ENCODE measurements at places on chromosomes 16 and 17.

DNA sequence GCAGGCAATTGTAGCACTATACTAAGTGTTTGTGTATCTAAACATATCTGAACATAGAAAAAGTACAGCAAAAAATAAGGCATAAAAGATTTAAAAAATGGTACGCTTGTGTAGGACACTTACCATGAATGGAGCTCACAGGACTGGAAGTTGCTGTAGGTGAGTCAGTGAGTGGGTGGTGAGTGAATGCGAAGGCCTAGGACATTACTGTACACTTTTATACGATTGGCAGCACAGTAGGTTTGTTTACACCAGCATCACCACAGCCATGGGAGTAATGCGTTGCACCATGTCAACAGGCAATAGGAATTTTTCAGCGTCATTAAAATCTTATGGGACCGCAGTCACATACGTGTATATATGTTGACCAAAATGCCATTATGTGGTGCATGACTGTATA, 45.6 kb downstream of the DNAH9 start:
- no peak for DNase-seq

DNA sequence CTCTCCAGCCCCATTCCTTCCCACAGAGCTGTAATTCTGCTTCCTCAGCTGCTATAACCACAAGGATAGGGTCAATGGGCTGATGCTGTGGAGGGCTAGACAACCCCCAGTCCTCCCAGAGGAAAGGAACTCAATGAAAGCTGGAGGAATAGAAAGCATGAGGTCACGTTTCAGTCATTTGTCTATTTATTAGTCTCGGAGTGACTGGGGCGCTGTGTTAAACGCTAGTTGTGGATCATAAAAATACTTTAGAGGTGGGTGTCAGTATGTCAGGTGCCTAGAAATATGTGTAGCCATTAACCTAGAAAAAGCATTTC, 787 bp upstream of the CCL3L1 start:
- DNase-seq = no peak

GRCh38 chr16:24689128-24689527, 40.3 kb upstream of the TNRC6A start:
- DNase-seq = no peak

DNA sequence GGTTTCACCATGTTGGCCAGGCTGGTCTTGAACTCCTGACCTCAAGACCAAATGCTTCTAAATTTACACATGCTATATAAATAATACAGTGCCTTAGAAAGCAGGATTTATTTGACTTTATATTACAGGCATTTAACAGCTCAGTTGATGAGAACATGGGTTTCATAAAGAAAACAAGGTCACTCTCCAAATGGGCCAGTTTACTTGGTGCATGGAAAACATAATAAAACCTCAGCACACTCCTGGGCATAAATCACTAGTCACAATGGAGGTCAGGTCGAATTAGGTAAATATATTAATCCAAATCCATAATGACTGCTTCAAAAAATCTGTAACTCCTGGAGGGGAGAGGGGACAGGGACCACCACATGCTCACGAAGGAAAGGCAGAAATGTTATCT, 24.5 kb downstream of the APPBP2 start:
- no peak for DNase-seq

DNA sequence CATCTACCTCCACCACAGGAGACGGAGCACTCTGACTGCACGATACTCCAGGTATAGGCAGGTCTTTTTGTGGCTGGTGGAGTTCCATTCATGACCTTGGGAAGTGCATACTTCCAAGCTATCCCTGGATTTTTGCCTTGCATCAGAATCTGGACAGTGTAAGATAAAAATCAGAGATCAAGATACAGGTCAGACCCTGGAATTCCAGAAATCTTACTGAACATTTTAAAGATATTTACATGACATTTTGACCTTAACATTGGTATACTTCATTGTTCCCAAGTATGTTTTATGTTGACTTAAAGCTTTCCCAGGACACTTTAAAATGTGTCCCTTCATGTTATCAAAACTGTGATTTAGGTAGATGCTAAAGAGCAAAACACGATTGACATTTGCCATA, 101.0 kb downstream of the SYCE1L start:
- no peak for DNase-seq

DNA sequence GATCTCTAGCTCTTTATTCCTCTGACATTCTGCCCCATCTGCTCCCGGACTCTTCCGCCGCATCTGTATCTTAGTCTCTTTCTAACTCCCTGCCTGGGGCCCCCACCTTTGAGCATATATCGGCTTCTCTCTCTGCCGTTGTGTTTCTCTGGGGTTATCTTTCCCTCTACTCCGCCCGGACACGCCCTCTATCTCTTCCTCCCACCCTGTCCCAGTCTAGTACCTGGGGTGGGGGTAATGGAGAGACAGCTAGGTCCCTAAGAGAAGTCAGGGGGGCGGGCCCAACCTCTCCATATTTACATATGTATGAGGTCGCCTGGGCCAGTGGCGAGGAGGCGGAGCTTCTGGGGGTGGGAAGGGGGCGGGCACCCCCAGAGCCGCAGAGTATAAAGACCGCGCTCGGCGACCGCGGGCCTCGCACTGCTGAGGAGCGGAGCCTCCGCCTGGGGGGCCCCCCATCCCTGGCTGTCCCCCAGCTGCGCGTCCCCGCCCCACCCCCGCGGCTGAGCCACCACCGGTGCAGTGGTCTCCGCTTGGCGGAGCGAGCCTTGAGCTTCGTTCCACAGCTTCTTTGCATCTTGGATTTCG, at the start of gene ATP1B2:
TSS of gene ATP1B2 (plus strand) at position 418 of the 588 bp plus-strand sequence. CDS start 593 bp downstream, outside the sequence.
- no peak for DNase-seq

DNA sequence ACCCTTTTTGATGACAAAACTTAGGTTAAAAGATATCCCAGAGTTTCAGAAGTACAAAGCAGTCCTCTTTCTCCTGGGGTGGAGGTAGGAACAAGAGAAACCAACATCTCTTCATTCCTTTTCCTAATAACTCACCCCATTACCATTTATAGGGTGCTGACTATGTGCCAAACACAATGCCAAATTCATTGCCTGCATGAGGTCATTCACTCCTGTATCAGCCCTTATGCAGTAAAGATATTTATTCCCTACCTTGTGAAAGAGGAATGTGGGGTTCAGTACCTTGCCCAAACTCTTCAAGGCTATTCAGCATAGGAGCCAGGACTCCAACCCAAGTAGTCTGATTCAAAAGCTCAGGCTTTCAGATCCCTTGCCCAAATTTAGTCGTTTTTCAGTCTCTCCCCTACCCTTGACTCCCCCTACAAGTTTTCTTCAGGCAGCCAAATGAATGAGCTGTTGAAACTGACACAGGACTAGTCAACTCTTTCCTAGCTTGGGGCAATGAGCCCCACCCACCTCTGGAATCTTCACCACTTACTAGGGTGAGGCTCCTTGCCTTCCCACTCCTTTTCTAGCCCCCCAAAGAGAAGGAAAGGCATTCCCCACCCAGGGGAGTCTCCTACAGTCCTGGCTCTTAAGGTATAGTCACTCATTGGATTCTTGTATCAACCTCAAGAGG, 5.9 kb downstream of the KRT14 start:
- no peak for DNase-seq

GRCh38 chr17:36602924-36603384, 1.6 kb downstream of the MRM1 start:
- DNase-seq = no peak

DNA sequence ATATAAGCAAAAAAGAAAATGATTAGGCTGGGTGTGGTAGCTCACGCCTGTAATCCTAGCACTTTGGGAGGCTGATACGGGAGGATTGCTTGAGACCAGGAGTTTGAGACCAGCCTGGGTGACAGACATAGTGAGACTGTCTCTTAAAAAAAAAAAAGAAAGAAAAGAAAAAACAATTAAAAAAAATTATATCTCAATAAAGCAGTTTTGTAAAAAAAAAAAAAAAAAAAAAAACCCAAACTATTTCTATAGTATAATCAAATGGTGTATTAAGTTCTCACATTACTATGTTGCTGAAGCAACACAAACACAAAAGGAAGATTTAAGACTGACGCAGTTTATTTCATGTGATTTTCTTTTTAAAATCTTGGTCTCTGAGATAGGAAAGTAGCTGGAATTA, 140.5 kb downstream of the TRIM37 start:
- no peak for DNase-seq

DNA sequence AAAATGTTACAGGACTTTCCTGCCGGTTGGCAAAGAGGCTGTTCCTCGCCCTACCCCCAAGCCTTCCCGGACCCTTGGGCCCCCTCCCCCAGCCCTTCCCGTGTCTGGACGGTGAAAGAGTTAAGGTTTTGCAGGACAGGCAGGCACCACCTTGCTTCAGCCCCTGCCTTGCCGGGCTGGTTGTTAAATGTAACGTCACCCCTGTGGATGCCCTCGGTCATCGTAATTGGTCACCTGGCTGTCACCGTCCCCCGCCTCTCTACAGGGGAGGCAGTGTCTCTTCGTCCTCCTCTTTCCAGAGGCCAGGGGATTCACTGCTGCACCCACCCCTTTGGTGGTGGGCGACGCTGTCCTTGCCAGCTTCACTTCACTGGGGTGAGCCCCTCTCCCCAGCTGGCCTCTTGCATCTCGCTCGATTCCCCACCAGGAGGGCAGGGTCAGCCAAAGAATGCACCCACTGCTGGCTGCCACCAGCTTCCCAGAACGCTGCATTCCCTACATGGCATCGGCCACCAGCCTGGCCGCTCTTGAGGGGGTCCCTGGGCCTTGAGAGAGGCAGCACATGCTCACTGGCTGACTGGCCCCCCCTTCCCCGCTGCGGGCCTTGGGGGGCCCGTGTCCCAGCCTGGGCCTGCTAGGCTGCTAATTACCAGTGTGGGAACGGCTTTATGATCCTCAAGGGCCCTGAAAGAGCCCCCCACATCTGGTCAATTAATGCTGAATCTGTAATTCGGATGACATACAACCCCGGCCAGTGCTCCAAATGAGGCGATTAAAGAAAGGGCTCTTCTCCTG, 25.2 kb upstream of the GSE1 start:
- no peak for DNase-seq

GRCh38 chr17:8377422-8377821, 918 bp upstream of the KRABD2 start:
- DNase-seq = no peak

- no peak for DNase-seq
Observed at GRCh38 chr17:2266045-2266864, 37.3 kb downstream of the SMG6 start.

- no peak for DNase-seq
Observed at GRCh38 chr17:32256701-32257019, 9.0 kb upstream of the RHBDL3 start.

- no peak for DNase-seq
Observed at GRCh38 chr17:56000411-56000810, 152.9 kb upstream of the ANKFN1 start.

GRCh38 chr17:43679911-43680310, 18.2 kb upstream of the MEOX1 start:
- DNase-seq = no peak

Measured in kidney epithelial cell (primary cell).